T-helper 22 cell (primary cell): ENCODE measurements at places on chromosomes 7 and 10.

- DNase-seq, result peak; percentile 53
Observed at GRCh38 chr10:32055478-32056135, 618 bp downstream of the KIF5B start.

DNA sequence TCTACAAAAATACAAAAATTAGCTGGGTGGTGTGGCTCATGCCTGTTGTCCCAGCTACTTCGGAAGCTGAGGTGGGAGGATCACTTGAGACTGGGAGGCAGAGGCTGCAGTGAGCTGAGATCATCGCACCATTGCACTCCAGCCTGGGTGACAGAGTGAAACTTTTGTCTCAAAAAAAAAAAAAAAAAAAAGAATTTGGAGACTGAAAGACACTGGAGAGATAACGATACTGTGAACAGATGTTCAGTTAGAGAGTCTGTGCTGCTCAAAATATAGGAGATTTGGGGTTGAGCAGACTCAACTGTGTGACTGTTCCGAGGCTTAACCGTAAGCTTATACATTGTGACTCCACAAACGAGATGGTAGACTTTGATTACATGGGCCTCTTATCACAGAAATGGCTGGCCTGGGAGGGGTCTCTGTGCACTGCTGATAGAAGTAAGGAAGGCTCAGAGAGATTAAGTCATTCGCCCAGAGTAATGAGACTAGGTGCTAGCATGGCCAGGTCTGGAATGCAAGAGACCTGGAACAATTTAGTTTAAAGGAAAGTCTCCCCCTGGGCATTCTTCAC is 19.4 kb downstream of the WBP1L start:
- DNase-seq, result no peak

GRCh38 chr10:94376865-94377264 is 14.1 kb upstream of the NOC3L start:
- DNase-seq, result no peak

- DNase-seq, result no peak
Observed at GRCh38 chr10:132420981-132421846, 24.2 kb downstream of the PWWP2B start.

DNA sequence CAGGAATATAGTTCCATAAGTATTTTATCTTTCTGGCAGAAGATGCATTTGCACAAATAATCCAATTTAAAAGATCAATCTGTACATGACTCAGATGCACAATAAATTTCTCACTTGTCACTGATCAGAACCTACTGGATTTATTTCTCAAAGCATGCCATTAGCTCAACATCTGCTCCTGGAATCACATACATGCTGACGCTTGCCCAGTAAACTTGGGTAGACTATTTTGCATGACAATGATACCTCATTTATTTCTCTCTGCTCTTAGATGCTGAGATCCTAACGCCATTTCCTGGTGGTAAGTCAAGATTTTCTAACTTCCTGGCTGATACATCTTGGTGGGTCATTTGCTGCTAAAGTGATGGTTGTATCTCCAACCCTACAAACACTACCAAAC is 33.8 kb upstream of the C10orf120 start:
- DNase-seq, result no peak

- no peak for DNase-seq
Observed at GRCh38 chr10:60454336-60454735, 64.7 kb upstream of the ANK3 start.
